Activated CD4-positive, alpha-beta T cell treated with anti-CD3 and anti-CD28 coated beads, Interleukin-2, amount 50 U/mL, for 24 hours (primary cell): ENCODE measurements at places on chromosomes 11 and 22.

DNA sequence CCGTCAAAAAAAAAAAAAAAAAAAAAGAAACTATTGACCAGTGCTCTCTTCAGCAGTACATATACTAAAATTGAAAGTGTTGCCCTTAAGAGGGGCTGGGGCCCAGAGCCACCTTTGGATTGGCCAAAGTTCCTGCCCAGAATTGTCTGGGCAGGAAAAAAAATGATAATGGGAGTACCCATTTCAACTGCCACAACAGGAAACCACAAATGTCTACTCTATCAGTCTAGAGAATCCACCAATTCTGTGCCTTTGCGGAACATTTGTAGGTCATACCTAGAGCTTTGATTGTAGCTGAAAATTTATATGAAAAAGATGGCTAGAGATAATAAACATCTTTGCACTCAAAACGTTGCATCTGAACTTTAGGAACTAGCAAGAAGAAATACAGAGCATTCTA, 69.4 kb downstream of the FAM76B start:
- no peak for DNase-seq

DNA sequence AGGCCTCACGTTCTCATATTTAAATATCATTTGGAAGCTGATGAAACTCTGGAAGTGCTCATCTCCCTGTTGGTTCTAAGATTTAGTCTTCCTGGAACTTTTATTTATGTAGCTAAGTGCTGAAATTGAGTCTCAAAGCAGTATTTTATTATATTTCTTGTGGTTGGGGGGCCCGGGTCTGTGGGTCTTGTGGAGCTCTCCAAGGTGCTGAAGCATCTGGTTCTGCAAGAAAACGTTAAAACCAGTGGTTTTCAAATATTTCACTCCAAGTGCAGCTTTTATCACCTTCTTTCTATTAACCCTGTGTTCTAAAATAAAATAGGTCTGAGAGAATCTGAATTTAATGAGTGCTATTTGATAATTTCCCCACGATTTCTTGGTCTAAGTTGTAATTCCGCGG, 1404.8 kb downstream of the TBC1D22A start:
- no peak for DNase-seq

GRCh38 chr22:30892731-30893221, 75.8 kb downstream of the MORC2 start:
- no peak for DNase-seq

DNA sequence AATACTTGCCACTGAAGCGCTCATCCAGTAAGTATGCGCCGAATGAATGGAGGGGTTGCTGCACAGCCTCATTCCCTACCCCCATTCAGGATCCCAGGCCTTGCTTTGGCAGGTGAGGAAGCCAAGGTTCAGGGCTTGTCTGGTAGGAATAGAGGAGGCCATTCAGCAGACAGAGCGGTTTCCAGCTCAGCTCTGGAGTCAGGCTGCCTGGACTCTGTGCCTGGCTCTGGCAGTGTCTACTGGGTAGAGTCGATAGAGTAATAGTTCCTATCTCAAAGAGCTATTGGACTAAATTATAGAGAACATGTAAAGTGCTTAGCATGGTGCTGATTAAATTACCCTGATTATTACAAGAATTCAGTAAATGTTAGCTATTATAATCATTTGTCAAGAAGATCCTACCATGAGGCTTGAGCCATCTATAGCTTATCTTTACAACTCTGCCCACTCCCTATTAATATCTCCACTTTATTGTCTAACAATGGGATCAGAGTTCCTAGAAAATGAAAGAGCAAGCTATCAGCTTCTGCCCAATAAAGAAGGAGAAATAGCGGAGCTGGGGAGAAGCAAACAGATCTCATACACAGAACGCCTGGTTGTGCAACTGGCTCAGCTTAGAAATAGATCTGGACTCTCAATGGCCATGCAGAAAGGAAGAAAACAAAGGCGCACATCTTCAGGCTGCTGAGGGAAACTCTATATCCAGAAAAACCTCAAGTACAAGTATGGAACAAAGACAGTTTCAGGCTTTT, 6.6 kb upstream of the SNX32 start:
- DNase-seq, result no peak

DNA sequence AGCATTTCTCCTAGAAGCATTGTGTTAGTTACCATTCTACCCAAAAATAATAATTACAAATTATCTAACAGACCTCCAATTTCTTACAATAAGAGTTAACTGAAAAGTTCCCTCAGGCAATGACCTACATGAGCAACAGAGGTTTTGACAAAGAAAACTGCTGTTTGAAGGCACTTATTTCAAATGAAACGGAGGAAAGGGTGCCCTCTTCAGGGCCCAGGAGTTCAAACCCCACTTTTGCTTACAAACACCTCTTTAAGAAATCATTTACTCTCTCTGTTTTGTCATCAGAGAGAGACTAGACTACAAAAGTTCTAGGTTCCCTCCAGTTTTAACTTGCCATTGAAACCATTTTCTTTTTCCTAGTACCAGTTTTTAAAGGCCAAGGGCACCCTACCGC, 56.7 kb downstream of the AMBRA1 start:
- DNase-seq, result no peak

DNA sequence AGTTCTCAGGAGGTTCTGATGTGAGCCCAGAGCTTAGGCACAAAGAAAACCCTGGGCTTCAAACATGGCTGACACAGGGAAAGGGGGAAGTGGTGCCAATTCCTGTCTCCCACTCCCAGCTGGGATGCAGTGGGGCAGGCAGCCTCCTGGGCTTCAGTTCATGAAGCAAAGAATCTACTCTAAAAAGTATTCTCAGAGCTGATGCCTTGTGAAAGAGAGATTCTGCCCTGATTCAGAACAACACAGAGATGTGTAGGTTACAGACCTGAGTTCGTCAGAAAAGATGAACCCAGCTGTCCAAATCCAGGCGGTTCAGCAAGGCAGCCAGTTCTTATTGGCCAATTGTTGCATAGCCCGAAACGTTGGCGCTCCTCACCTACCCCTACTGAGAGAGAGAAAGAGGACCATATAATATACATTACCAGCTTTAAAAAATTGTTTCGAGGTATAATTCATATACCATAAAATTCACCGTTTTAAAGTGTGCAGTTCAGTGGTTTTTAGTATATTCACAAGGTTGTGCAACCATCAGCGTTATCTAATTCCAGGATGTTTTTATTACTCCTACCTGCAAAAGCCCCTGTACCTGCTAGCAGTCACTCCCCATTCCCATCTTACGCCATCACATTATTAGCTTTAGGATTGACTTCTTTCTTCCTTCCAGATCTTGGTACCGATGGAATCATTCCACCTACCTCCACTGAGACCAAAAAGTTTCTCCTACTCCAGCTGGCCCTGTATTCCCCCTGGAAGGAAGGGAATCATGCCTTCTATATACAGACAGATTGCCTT, 7.2 kb upstream of the TLCD5 start:
- no peak for DNase-seq
